ENCODE measurements at places on chromosomes 1 and 21.

DNA sequence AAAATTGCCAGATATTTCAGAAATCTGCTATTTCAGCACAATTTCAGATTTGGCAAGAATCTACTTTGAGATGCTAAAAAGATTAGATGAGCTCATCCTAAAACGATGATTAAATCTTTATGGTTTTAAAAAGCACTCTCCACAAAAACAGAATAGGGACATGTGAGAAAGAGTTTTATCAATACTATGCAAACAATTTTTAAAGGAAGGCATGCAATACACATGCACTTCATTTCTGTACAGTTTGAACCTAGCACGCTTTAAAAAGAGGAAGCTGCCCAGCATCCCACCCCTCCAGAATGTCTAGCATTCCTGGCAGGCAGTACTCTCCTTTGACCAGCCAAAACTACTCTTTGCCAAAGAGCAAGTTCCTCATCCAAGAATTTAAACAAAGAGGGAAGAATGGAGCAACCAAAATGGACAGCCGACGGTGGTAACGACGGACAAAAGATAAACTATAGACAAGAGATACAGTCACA, 1.3 kb downstream of the ARHGAP29 start:
- DNase-seq, result no peak

GRCh38 chr1:25474439-25475047, 43.8 kb downstream of the MACO1 start:
- no peak for DNase-seq

DNA sequence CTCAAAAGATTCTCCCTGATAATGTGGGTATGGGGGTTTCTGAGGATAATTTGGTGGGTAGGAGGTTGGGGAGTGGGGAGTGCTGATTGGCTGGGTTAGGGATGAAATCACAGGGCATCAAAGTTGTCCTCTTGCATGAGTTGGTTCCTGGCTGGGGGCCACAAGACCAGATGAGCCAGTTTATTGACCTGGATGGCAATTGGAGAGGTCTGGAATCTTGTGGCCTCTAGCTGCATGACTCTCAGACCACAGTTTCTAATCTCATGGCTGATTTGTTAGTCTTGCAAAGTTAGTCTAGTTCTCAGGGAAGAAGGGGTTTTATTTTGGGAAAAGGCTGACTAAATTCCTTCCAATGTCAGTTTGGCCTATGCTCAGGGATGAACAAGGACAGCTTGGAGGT, 3.3 kb upstream of the GBP1 start:
- DNase-seq, result no peak

- DNase-seq, result peak; percentile 11
Observed at GRCh38 chr1:204598319-204598969, 82.2 kb downstream of the MDM4 start.

GRCh38 chr1:102858695-102859094, 249.6 kb downstream of the COL11A1 start:
- no peak for DNase-seq

DNA sequence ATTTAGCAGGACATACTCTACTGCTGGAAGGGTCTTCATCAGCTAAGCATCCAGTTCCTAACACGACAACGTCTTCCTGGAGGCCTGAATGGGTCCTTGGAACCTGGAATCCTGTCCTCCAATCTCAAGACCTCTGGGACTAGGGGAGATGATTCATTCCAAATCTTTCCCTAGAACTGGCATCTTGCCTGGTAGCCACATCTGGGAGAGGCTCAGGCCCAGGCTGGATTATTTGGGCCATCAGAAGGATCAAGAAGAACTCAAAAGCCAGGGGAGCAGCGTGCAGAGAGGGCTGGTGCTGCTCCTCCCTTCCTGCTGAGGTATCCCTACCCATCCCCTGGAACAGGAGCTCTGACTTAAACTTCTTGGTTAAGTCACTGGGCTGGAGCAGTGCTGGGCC, 2.8 kb upstream of the PHLDA3 start:
- no peak for DNase-seq

DNA sequence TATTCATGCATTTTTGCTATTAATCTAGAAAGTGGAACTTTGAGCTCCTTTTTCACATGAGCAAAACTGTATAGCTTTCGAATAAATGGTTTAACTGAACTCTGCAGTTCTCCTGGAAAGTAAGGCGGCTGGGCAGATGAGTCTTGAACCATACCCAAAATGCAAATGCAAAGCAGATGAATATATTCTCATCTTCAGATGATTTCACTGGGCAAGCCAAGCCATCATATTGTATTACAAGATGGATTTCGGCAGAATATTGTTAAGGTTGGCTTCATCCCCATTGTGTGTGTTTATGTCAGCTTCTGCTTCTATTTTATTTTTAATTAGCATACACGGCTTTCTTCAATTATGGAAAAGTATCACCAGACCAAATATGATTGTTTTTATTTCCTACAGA, 209.6 kb downstream of the GREM2 start:
- DNase-seq, result no peak

GRCh38 chr1:181985936-181986906, 75.3 kb downstream of the ZNF648 start:
- DNase-seq, result no peak

- DNase-seq, result no peak
Observed at GRCh38 chr1:27203946-27204345, 30.5 kb upstream of the WDTC1 start.

- DNase-seq, result no peak
Observed at GRCh38 chr1:2376931-2377672, 14.3 kb downstream of the MORN1 start.

- no peak for DNase-seq
Observed at GRCh38 chr1:38074302-38074677, 27.7 kb upstream of the POU3F1 start.

DNA sequence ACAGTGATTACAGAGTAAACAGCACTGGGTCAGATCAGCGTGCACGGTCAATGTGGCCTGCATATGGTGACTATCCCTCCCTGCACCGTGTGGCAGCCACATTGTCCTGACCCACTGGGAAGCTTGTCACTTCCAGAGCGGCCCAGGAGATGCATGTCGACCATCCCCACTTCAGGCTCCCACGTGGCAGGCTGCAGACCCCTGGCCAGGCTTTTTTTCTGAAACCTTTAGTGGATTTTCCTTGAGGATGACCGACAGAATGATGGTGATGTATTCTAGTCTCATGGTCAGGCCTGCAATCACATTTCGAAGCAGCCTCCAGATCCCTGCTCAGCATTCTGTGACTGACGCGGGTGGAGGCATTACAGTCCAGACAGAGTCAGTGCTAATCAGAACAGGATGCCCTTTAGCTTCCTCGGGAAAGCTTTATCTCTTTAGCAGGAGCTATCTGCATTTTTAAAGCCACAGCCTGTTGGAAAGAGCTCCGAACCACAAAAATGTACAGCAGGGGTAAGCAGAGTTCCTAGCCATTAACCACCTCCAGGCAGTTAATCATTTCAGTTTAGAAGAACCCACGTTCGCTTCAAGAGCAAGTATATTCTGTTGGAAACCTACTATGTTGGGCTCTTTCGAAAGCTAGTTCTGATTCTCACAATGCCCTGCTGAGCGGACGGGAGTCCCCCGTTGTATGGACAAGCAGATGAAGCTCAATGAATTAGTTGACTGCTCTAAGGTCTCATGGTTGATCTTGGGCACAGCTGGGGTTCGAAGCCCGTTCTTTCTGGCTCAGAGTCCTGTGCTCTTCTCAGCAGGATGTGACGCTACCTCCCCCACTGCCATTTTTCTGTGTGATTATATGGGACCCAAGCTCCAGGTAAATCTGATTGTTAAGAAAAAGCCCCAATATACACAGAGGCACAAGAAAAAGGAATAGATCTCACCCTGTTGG, 56.5 kb downstream of the IRF2BP2 start:
- DNase-seq, result no peak

- DNase-seq, result no peak
Observed at GRCh38 chr1:20423169-20423795, 62.7 kb downstream of the CAMK2N1 start.

- no peak for DNase-seq
Observed at GRCh38 chr1:46465981-46466476, 23.6 kb upstream of the DMBX1 start.

- DNase-seq, result no peak
Observed at GRCh38 chr1:202580619-202581018, 129.6 kb downstream of the SYT2 start.

DNA sequence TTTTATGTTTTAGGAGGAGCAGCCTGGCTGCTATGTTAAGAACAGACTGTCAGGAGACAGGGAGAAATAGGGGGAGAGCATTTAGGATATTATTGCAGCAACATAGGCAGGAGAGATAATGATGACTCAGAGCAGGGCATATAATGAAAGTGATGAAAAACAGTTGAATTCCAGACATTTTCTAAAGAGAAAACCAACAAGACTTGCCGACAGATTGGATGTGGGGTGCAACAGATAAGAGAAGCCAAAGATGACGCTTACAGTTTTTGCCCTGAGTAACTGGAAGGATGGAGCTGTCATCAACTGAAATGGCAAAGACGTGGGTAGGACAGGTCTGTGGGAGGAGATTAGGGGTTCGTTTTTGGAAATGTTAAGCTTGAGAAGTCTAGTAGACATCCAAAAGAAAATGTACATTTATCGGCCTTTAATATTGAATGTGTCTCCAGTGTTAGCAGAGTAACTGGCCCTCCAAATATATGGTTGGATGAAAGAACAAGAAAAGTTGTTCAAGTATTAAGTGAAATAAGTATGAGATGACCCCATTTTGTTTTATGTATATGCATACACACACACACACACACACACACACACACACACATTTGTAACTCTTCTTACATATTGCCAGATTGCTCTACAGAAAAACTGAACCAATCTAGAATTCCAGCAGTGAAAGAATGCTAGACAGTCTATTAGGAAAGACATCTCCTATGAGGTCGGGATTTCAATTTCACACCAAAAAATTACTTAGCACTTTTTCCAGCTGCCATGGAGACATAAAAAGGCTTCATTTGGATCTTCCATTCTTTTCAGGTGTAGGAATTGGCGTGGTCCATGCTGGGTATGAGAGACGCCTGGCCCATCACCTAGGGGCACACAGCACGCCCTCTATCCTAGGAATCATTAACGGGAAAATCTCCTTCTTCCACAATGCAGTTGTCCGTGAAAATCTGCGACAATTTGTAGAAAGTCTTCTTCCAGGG, 17.2 kb downstream of the DNAJC16 start:
- no peak for DNase-seq

- DNase-seq, result no peak
Observed at GRCh38 chr1:29650476-29650875, 414.2 kb downstream of the PTPRU start.

DNA sequence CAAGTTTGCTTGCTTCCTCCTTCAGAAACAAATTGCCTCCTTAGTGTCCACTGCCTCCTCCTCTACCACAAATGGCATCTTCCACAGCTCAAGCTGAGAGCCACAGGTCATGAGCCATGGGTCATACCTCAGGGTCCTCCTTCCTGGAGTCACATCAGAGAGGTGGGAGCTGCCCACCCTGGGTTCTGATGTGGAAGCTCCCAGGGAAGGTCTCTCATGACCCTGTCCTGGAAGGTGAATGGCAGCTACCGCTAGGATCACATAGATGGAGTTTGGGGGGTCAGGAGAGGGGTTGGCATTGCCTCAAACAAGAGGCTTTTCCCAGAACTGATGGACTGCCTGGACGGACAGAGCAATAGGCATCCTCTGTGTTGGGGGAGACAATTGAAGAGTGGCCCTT, 321.4 kb downstream of the MATN1 start:
- DNase-seq, result no peak

DNA sequence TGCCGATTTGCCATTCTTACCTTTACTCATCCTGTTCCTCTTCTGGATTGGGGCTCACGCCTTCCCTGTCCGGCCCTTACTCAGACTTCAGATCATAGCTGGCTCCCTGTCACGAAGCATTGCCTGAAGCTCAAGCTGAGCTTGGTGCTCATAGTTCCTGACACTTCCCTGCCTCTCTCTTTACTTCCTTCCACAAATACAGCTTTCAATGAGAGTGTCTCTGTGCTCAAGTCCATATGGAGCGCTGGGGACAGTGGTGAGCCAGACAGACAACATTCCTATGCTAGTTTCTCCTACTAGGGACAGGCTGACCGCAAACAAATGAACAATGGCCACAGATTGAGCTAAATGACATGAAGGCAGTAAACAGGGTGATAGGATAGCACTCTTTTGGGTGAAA, 38.1 kb downstream of the HHAT start:
- no peak for DNase-seq

GRCh38 chr1:234395297-234395696, 22.0 kb downstream of the COA6 start:
- peak; percentile 41 for DNase-seq

GRCh38 chr1:115184260-115184950, 95.1 kb upstream of the TSPAN2 start:
- no peak for DNase-seq

- peak; percentile 86 for DNase-seq
Observed at GRCh38 chr1:231806623-231807495, 180.3 kb downstream of the DISC1 start.

DNA sequence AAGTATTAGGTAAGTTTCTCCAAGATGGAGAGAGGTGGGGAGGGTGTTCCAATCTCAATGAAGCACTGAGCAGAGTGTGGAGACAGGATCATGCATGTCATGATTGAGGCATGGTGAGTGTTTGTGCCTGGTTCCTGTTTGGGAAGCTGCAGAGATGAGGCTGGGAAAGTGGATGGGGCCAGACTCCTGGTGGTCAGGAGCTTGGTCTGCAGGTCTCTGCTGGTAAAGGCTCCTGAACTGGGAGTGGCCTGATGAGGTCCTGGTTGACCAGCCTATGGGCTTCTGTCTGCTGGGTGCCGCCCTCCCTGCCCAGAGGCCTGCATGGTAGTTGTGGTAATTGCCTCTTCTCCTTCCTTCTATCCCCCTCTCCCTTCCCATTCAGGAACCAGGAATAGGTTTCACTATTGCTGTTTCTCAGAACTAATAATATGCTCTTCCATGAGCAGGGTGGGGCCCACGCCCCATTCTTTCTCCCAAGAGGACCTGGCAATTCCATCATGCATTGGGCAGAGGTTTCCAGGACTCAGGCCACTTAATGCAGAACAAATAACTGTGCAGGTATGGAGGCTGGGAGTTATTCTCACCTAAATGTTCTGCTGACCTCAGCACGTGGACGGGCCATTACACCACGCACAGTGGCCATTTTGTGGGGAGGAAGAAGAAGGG, 24.5 kb downstream of the PROK1 start:
- no peak for DNase-seq

GRCh38 chr1:14143777-14144176, 443.8 kb downstream of the PRDM2 start:
- DNase-seq, result no peak

GRCh38 chr1:181061487-181061886, 27.0 kb upstream of the IER5 start:
- DNase-seq, result no peak

GRCh38 chr1:94727846-94728715, 92.1 kb upstream of the SLC44A3 start:
- peak; percentile 61 for DNase-seq

DNA sequence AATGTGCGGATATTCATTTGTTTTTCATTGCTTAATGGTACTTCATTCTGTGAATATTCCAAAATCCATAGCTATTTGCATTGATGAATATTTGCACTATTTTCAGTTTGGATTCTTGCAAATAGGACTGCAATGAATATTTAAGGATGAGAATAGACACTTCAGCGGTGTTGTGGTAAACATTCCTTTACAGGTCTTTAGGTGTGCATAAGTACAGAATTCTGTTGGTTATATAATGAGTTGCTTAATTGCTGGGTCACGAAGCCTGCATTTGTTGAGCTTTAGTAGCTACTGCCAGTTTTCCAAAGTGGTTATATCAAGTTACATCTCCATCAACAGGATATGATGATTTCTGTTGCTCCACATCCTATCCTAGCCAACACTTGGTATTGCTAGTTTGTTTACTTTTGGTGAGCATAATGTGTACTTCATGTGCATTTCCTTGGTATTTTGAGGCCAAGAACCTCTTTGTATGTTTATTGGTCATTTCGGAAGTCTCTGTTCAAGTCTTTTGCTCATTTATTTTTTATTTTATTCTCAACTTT, 64.2 kb upstream of the CYYR1 start:
- DNase-seq, result no peak
